ENCODE measurements at places on chromosomes 3 and 15.

- DNase-seq, result no peak
Measured at GRCh38 chr3:86989611-86990010, 1.3 kb downstream of the VGLL3 start.

- DNase-seq, result no peak
Measured at GRCh38 chr3:184719709-184720108, 7.8 kb upstream of the MAGEF1 start.

DNA sequence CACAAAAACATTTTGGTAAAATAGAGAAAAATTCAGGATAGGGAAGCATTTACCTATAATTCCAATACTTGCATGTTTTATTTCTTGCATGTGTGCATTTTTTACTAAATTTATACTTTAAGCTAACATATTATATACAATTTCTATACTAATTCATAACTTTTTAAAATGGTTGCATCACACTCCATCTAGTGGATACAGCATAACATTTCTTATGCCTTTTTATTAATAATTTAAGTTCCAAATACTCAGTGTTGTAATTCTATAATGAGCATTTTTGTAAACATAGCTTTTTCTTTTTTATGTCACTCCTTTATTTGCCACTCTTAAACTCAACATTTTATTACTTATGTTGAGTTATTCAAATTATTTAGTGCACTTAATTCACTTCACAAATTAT is 477.7 kb downstream of the ZBBX start:
- no peak for DNase-seq

DNA sequence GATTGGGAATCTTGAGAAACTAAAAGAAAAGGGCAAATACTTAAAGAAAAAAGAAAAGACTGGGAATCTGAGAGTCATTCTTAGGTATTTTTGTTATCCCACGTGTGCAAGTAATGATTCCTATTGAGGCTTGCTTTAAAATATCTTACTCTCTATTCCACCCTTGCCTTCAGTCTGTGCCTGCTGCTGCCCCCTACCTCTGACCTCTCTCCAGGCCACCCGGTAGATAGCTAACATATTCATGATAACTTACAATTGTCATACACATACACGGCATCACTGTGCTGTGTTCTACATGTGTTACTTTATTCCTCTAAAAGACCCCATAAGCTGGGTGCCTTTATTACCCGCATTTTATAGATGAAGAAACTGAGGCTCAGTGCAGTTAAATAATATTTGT is 27.8 kb upstream of the ATP13A3 start:
- no peak for DNase-seq

Measured in mesendoderm (in vitro differentiated cells).